Kidney capillary endothelial cell (primary cell): ENCODE measurements at places on chromosomes 2 and 18.

DNA sequence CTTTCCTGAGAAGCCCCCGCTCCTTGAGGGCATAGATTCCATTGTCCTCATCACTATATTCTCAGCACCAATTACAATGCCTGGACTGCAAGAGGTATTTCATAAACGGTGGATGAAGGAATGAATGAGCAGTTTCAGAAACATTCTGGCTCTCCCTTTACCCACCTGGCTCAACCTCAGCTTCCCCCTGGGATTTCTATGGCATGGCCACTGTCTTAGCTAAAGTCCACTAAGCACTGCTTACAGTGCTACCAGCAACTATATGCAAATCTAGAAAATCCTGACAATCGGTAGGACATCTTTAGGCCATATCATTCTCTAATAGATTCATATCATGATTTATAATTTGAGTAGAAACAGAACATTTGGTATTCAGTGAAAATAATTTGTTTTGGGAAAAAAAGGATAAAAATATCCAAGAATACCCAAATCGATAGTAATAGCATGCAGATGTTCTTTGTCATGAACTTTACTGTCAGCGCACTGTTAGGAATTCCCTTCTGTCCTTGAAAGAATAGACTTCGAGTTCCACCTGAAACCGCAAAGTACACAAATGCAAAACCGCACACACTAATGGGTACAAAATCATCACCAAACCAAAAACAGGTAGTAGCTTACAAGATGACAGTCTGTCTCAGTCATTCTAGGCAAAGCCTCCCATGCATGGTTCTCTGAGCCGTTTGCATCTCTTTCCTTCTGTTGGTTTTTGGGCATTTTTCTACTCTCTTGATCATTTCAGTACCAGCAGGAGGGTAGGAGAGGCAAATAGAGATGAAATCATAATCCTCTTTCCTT is 303.6 kb upstream of the ID2 start:
- no peak for DNase-seq

GRCh38 chr18:49608366-49609255 is 46.8 kb downstream of the LIPG start:
- DNase-seq, result no peak

- no peak for DNase-seq
These were observed 163.8 kb upstream of the MYCN start for GRCh38 chr2:15776629-15776919.

- no peak for DNase-seq
These were observed 71.4 kb upstream of the CDH20 start for GRCh38 chr18:61261870-61262269.
